Smooth muscle cell of the brain vasculature (primary cell): ENCODE measurements at places on chromosomes 2 and 18.

DNA sequence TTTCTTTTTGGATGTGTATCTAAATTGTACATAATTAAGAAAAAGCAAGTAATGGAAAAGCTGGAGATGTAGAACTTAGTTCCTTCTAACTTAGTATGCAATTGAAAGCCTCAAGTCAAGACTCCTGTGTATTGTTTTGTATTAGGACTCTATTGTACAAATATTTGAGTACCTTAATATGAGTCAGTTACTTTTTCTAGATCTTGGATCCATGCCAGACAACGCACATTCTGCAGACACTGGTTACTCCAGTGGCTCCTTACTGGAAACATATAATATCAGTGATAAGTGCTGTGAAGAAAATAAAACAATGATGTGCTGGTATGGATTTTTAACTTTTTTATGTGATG is 1.5 kb downstream of the SLC39A10 start:
- peak; percentile 45 for DNase-seq

DNA sequence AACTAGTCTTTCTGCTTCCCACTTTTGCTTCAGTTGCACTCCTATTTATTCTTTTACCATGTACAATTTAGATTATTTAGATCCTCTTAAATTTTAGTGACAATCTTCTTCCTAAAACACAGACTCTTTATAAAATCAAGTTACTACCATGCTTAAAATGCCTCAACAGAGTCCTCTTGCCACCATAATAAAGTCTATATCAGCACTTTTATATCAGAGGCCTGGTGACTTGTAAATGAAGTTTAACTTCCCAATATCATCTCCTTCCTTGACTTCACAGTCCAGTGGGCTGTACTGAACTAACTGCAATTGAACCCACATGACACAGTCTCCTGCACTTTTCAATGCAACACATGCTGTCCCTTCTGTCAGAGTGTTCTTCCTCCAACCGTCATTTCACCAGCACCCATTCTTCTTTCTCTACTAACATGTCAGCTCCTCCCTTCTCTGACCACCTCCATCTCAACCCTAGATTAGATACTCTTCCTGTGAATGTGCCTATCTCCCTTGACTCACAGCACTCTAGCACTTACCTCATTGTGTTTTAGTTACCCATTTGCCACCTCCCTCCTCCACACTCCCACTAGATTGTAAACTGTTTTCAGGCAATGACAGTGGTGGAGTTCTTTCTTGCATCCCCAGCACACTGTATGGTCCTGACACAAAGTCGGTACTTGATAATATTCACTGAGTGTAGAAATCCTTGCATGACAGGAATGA is 414.9 kb downstream of the SATB2 start:
- no peak for DNase-seq

DNA sequence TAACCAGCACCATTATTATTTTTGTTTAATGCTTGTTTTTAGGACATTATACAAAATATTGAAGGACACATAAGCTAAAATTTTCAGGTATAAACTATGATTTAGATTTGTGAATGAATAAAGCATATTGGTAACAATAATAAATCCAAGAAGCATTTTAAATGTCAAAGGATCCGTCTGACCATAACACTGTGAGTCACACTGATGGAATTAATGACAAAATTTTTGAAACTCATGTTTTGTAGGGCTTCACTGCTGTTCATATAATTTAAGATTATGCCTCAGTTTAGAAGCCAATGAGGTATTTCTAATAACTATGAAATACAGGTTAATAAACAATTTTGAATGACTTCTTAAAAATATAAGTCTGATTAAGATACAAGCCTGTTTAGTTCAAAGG is 124.6 kb downstream of the TMEFF2 start:
- DNase-seq, result peak; percentile 4

DNA sequence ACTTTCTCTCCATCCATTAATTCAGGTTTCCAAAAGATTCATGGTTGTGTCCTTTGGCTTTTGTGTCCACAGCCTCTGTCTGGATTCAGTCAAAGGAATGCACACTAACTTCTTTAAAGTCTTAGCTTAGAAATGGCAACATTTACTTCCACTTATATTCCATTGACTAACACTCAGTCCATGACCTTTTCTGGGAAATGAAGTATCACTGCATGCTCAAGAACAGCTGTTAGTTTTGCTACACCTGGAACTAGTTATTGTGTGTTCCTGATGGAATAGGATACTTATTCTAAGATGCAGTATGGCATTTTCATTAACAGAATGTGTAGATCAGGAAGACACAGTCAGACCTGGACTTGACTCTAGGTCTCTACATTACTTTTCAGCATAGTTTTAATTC is 88.8 kb downstream of the KYNU start:
- DNase-seq, result no peak

GRCh38 chr2:143668234-143668633 is 539.0 kb downstream of the ARHGAP15 start:
- no peak for DNase-seq

GRCh38 chr2:11955884-11956291 is 209.5 kb downstream of the LPIN1 start:
- no peak for DNase-seq

- no peak for DNase-seq
Measured at GRCh38 chr2:77995161-77995560, 473.0 kb upstream of the LRRTM4 start.

- DNase-seq, result no peak
Measured at GRCh38 chr2:225226441-225226840, 173.1 kb upstream of the NYAP2 start.

DNA sequence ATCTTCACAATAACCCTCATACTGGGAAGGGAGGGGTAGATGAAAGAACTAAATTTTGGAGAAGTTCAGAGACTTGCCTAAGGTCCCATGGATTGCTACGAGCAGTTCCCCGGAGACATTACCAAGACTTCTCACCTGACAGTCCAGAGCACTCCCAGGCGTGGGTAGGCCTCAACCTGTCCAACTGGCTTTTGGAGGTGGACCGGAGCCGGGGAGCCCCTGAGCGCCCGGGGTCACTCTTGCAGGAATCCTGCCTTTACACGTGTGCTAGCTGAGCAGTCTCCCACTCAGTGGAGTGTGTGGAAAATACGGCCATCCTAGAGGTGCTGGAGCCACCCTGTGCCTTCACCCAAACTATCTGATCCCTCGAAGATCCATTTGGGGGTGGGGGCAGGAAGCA is 8.0 kb downstream of the POMC start:
- no peak for DNase-seq

DNA sequence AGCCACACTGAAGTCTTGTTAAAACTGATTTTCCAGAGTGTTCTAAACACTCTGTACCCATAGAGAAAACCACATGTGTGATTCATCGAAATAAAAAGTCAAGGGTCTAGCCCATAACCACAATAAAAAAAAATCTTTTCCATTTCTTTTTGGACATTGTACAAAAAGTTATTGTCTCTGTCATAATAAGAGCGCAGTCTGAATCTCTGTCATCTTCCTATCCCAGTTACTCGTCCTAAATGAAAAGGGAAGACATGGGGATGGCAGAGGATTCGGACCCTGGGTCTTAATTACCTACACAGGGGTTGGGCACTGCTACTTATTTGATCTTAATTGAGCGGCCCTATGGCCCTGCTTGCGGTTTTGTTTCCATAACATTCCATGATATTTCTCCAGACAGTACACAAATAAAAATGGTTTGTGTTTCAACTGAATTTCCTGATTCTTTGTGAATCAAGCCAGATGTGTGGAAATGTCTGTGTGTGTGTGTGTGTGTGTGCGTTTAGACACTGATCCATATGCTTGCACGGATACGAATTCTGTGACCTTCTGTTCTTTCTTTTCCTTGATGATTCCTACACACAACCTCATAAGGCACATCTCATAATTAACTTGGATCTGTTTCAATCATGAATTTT is 133.4 kb upstream of the SPATS2L start:
- DNase-seq, result peak; percentile 60

- no peak for DNase-seq
Measured at GRCh38 chr2:136060416-136060815, 57.5 kb downstream of the CXCR4 start.

DNA sequence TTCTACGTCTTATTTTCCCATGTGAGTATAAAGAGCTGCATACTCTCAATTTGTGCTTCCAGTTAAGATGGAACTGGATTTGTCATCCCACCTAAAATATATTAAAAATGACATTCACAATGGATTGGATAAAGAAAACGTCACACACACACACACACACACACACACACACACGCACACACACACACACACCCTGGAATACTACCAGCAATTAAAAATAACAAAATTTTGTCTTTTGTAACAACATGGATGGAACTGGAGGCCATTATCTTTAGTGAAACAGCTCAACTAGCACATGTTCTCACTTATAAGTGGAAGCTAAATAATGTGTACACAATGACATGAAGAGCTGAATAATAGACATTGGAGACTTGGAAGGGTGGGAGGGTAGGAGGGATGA is 3.8 kb upstream of the QPCT start:
- DNase-seq, result no peak

DNA sequence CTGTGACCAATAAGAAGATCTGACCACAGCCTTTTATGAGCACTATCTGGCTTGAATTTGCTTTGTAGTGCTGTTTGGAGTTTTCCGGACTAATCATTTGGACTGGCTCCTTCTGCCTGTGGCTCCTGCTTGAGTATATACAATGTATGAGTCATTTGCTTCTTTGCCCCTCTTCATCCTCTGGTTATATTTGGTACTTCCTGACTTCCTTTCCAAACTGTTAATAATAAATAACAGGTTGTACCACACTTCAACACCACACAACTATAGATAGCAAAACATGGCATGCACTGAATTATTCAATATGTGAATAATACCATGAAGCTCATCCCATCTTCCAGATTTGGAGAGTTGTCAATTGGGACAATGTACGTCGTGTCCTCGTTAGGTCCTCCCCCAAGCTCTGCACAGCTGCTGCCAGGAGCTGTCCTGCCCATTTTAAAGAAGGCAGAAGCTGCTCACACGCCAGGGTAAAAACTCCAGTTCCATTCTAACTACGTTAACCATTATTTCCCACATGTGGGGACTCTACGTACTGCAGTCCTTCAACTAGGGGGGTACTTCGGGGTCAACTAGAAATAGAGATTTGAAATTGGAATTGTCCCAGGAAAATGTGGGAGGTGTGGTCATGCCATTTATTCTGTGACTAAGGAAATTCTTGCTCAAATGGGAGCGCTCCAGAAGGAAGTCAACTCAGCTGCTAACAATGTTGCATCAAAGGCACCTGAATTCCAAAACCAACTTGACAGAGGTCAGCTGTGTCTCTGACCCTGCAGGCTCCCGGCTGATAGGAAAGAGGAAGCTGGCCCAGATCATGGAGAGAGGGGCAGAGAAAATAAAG is 38.1 kb downstream of the ST8SIA5 start:
- no peak for DNase-seq

DNA sequence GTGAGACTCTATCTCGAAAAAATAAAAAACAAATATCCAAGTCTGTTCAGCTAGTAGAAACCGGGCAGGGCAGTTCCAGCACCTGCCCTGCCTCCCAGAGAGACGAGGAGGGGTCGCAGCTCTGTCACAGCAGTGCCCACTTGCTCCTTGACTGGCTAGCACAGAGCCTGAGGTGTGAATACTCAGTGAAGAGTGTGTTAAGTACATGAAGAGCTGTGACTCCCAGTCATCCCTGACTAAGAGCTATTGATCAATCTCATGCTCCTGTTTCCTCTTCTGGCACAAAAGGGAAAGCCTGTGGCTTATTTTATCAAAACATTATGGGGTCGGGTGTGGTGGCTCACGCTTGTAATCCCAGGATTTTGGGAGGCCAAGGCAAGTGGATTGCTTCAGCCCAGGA is 83.0 kb upstream of the FZD7 start:
- DNase-seq, result no peak

GRCh38 chr2:105184420-105184819 is 57.1 kb upstream of the GPR45 start:
- DNase-seq, result no peak

DNA sequence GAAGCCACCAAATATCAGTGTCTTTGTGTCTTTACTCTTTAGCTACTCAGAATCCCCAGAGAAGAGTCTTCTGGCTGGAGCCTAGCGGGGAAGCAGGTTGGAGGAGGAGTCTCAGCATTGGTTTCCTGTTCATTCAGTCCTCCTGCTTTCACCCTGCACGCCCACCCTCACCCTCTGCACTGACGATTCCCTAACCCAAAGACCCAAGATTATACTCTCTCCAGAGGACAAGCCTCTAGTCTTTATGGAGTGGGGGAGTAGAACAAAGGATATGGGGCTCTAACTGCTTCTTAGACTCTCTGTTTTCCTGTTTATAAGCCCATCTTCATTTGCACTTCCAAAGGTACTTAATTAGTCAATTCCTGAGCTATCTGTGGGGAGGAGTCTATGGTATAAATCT is 338.8 kb downstream of the AGPS start:
- no peak for DNase-seq

GRCh38 chr2:63639344-63639743 is 50.6 kb downstream of the MDH1 start:
- no peak for DNase-seq

- DNase-seq, result no peak
Measured at GRCh38 chr2:168999668-169000213, 31.4 kb downstream of the ABCB11 start.

DNA sequence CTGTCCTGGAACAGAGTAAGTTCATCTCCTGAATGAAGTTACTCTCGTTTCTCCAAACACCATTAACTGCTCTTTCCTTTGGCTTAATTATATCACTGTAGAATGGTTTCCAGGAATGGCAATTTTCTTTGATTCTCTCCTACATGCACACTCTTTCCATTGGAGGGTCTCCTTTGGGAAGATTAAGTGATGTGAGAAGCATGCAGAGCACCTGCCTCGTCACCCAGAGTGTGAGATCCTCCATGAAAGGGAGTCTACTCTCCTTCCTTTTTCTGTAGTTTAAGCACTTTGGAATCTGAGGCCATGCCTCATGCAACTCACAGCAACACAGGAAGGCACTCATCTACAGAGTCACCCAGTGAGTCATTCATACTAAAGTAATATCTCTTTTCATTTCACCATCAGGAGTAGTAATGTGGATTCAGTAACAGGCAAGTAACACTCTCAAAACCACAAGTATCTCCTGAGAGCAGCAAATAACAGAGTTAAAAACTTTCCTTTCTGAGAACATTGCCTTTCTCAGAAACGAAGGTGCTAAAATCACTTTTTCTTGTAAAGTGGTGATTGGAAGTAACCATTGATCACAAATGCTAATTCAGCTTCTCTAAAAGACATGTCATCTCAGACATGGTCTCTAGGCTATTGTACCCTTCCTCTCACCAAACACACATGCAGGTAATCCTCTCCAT is 52.8 kb upstream of the IL1RL1 start:
- no peak for DNase-seq

DNA sequence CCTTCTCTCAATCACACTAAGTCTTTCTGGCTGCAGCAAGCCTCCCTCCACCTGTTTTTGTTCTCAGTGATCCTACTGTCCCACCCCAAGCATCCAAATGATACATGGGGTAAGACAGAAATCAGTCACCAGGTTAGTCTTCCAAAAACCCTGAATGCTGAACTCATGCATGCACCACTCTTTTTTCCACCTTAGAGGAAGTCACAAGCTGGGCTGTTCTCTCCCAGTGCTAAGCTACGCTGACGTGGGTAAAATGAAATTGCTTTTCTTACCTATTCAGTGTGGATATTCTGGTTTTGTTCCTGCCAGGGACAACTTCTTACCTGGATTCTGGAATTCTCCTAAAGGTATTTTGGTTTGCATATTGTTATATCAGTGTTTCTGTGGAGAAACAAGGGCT is 54.2 kb downstream of the LANCL1 start:
- DNase-seq, result no peak
